ENCODE measurements at places on chromosomes 3 and 15.

DNA sequence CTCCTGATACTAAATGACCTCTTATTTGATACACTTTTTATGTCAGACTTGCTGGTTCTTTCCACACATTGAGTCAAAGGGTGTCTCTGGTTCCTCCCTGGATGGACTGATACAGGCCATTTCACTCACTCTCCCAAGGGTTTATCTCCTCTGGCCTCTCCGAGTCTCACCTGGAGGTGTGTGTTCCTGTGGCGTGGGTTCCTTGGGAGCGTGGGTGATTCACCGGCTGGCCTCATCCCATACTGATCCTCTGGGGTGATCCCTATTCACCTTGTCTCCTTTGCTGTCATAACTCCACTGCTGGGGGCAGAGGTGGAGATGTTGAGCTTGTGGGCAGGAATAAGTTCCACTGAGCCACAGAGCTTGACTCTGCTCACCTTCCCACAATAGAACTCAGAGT is 61.1 kb downstream of the ST6GAL1 start:
- no peak for DNase-seq

GRCh38 chr3:63960048-63960711 is 48.0 kb upstream of the SCAANT1 start:
- DNase-seq, result no peak

DNA sequence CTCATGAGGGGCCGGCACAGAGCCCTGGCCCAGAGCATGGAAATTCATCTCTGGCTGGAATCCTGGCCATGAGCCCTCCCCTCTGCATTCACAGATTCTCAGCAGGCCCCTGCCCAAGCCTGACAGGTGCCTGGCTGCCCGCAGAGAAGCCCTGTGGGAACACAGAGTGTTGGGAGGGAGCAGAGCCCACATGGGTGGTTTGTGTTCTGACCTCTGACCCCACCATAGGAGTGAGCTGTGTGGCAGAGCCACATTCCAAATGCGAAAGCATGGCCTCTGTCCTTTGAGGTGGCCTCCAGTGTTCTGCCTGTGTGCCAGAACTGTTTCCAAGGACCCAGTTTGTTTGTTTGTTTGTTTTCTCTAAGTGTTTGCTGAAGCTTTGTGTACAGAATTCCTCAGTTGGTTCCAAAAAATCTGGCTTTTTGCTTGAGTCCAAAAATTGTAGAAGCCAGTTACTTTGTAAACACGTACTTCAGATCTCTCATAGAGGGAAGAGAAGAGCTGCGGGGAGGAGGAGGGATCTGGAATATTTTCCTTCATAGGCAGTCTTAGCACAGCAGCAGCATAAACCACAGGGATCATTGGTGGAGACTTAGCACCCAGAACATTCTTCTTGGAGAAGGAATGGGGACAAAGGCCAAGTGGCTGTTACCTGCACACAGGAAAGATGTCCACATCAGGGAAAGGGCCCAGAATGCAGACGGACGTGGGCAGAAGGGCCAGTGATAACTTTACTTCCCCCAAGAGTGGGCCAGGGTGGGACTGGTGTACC is 36.0 kb downstream of the GRAMD2A start:
- DNase-seq, result no peak

- no peak for DNase-seq
Measured at GRCh38 chr3:3951071-3951470, 151.8 kb downstream of the LRRN1 start.

DNA sequence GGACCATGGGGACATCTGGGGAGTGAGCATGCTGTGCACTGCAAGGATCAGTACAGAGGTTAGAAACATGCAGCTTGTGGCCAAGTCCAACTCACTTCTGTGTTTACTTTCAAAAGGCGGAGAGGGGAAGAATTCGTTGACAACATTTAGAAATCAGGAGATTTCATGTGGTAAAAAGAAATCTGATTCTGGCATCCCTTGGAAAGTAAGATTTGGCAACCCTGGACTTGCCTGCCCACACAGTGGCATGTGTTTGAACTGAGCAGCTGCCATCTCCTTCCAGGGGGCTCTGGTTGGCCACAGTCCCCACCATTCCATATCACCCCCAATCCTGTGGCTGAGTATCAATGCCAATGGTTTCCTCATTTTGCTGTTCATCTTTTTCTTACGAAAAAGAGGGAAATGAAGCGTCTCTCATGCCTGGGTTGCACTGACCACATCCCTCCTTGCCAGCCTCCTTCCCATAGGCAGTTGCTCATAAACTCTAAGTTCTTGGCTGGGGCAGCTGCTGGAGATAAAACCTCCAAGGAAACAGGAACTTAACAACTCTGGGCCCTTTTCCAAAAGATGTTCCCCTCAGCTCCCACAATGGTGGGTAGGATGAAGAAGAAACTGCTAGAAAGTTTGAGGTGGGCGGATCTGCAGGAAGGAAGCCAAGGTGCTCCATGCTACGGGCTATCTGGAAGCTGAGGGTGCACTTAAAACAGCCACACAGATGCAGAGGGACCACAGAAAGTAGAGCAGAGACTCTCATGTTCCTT is 29.2 kb downstream of the SLC6A11 start:
- DNase-seq, result no peak

DNA sequence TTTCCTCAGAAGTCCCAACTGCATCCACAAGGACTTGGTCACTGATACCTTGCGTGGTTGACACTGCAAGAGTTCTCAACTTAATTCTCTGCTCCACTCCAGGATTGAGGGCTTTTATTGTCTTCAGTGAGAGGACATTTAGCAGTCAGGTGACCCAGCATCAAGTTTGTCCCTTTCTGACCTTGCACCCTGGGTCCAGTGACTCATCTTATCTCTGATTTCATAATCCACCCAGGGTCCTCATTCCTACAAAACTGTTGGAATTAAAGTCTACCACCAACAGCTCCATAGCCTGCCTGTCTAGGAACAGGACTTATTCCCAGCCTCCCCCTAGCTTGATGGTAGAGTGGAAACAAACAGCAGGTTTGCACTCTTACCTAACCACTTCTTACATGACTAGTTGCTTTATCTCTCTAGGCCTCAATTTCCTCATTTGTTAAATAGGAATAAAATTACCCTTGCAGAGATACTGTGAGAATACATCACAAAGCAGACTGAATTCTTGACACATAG is 151.3 kb upstream of the LPP start:
- no peak for DNase-seq

DNA sequence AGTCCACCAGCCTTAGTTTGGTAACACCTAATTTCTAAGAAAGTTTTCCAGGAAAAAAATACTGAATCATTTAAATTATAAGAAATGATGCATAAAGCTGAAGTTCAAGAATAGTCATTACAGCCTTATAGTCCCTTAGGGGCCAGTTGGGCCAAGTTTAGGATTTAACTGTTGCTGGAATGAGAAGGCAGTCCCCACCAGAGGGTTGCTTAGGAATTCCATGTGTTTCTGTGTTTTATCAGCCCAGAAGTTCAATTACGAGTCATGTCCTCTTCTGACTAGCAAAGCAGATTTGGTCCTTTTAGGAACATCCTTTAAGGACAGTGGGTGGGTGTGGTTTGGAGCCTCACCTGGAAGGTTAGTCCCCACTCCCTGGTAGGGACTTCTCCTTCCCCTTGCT is 57.0 kb upstream of the NR2E3 start:
- DNase-seq, result no peak

DNA sequence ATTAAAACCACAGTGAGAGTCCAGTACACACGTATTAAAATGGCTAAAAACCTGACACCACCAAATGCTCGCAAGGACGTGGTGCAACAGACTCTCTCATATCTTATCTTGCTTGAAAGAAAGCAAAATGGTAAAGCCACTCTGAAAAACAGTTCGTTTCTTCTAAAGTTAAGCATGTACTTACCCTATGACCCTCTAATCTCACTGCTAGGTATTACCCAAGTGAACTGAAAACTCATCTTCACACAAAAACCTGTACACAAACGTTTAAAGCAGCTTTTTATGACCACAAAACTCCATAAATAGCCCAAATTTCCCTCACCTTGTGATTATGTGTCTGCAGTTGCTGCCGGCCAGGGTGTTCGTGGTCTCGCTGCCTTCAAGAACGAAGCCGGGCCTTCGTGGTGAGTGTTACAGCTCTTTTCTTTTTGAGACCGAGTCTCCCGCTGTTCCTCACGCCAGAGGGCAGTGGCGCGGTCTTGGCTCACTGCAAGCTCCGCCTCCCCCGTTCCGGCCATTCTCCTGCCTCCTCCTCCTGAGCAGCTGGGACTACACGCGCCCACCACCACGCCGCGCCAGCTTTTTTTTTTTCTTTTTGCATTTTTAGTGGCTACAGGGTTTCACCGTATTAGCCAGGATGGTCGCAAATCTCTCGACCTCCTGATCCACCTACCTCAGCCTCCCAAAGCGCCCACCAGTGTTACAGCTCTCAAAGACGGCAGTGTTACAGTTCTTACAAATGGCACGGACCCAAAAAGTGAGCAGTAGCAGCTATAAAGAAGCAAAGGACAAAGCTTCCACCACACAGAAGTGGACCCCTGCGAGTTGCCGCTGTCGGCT is 165.4 kb downstream of the TJP1 start:
- no peak for DNase-seq

GRCh38 chr3:169085827-169086226 is 577.7 kb downstream of the MECOM start:
- peak; percentile 7 for DNase-seq

DNA sequence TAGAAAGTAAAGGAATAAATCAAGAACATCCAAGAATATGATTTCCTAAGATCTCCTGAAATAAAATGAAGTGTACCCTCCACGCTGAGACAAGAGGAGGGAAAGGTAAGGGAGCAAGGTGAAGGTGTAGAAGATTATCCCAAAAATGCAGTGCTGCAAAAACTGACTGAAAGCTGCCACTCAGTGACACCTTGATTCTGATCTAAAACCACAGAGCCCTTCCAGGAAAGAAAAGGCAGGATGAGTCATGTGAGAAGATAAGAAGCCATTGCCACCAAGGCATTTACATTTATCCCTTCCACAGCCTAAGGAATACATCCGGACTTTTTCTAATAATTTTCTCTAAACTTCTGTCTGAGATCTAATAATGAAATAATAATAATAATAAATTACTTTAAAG is 49.9 kb downstream of the IGSF11 start:
- DNase-seq, result no peak

DNA sequence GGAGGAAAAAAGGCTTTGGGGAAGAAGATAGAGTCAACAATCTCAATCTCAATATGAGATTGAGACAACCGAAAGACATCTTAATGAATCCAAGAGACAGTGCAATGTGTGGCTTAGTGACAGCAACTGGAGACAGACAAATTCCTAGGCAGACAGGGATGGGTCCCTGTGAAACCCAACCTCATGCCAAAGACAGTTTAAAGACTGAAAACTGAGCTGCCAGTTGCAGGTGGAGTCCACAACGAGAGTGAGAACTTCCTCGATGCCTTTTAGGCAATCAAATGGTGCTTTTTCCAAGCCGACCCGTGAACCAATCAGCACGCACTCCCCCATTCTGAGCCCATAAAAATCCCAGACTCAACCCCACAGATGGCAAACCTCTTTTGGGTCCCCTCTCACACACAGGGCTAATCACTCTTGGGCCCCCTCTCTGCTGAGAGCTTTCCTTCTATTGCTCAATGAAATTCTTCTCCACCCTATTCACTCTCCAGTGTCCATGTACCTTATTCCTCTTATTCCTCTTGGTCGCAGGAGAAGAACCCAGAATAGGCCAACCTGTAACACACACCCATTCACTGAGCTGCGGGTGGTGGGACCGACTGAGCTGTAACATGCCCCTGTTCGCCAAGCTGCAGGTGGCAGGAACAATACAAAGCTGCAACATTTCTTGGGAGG is 34.8 kb downstream of the ZMAT3 start:
- no peak for DNase-seq

- DNase-seq, result no peak
Measured at GRCh38 chr3:50157827-50158529, 2.9 kb downstream of the SEMA3F start.

GRCh38 chr3:108041253-108041652 is 49.6 kb downstream of the CD47 start:
- no peak for DNase-seq

DNA sequence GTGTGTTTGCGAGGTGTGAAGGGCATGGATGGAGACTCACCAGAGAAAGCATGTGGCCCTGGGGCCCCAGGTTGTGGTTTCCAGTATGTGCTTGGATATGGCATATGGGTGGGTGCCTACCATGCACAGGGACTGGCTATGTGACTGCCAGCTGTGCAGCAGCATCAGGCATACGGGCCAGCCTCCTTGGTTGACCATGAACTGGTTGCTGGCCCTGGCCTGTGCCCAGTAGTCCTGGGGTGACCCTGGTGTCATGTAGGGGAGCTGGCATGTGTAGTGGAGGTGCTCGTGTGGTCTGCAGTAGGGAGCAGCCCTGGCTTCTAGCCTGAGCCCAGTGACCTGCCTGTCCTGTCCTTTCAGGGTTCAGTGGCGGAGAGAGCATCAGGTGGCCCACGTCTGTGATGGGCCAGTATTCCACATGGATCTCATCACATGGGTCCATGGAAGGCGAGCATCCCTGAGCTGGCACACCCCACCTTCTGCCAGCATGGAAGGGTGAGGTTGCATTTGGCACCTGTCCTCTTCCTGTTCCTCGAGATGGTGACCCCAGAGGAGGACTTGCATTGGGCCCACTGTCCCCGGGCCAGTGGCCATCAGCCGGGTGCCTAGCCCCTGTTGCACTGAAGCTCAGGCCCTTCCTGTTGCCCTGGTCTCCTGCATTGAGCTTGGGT is 228.9 kb downstream of the SNRPN start:
- DNase-seq, result no peak

GRCh38 chr3:114034787-114035545 is 21.4 kb downstream of the CCDC191 start:
- no peak for DNase-seq

DNA sequence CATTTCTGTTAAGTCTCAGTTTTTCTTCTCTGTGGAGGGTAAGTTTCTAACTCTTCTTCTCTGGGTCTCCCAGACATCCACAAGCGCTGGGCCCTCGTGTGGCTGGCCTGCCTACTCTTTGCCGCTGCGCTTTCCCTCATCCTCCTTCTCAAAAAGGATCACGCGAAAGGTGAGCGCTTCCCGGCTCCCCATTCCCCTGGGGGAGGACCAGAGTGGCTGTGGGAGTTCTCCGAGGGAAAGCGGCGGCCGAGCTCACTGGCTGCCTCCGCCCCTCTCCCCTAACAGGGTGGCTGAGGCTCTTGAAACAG is 1.1 kb upstream of the CRELD1 start:
- DNase-seq, result no peak

DNA sequence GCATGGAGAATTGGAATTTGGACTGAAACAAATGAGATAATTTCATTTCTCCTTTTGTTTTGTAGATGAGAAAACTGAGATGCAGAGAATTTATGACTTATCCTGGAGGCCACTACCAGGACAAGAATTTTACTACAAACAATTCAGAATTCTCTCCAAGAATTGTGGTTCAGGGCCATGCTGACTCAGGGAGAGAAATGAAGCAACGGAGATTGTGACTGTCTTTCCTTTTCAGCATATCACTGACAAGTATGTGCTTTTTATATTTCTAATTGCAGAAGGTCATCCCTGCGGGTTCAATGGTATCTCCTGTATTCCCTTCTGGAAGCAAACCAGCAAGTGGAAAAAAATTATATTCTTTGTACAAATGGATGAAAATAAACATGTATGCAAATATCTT is 170.8 kb upstream of the MITF start:
- DNase-seq, result no peak

GRCh38 chr15:89824607-89824867 is 9.9 kb upstream of the ANPEP start:
- DNase-seq, result no peak

GRCh38 chr3:167908746-167909503 is 173.4 kb downstream of the SERPINI1 start:
- no peak for DNase-seq

Measured in GOT3 (cell line).